ENCODE measurements at places on chromosomes 1 and 21. TPM values are rescaled to one million over a fixed set of nuclear protein-coding genes. Genes with fewer than 3 reads are reported as not detected.

The ZNF683 gene
- not detected for total RNA-seq

The COL11A1 gene
- total RNA-seq: 0.09 TPM

The CCDC28B gene
- 18.3 TPM for total RNA-seq

The CXADR gene
- total RNA-seq: 14.7 TPM

The FMOD gene
- 0.47 TPM for total RNA-seq

The WNT3A gene
- total RNA-seq: not detected

The HFM1 gene
- under 0.01 TPM for total RNA-seq

The FOXJ3 gene
- 15.1 TPM for total RNA-seq

The OR2T2 gene
- total RNA-seq: not detected

The CYP4X1 gene
- 1.7 TPM for total RNA-seq

All from endothelial cell of coronary artery (primary cell).